ENCODE measurements at places on chromosomes 5 and 9.

DNA sequence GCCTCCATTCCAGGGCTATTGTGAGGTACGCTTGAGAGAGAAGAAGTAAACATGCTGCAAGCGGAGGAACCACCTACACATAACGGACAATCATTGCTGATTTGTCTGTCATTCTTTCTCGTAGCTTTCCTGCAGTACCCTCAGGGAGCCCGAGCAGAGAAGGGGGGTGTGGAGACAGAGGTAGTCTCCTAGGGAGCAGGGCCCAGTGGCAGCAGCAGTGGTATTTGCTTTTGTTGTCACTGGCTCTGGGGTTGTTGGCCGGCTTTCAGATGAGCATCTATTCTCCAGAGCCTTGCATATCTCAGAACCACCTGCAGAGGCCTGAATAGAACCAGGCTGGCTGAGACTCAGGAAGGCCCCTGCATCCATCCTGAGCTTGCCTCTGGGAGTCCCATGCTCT, 19.9 kb downstream of the ENHO start:
- DNase-seq, result peak; percentile 81

- no peak for DNase-seq
Measured at GRCh38 chr5:88245241-88245892, 23.3 kb downstream of the TMEM161B start.

DNA sequence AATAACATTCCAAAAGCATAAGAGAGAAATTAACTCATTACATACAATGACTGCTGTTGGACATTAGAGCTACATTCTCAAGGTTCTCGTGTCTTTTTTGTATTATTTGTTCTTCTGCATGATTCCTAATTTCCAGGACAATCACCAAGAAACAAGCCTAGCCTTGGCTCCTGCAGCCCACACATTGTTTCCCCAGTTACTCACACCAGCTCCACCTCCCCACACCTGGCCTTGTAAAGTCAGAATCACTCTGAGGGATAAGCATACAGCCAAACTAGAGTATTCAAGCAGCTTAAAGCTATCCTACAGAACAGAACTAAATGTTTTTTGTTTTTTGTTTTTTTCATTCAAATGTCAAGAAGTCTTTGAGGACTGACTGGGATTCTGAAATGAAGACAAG, 189.2 kb downstream of the HINT1 start:
- no peak for DNase-seq

DNA sequence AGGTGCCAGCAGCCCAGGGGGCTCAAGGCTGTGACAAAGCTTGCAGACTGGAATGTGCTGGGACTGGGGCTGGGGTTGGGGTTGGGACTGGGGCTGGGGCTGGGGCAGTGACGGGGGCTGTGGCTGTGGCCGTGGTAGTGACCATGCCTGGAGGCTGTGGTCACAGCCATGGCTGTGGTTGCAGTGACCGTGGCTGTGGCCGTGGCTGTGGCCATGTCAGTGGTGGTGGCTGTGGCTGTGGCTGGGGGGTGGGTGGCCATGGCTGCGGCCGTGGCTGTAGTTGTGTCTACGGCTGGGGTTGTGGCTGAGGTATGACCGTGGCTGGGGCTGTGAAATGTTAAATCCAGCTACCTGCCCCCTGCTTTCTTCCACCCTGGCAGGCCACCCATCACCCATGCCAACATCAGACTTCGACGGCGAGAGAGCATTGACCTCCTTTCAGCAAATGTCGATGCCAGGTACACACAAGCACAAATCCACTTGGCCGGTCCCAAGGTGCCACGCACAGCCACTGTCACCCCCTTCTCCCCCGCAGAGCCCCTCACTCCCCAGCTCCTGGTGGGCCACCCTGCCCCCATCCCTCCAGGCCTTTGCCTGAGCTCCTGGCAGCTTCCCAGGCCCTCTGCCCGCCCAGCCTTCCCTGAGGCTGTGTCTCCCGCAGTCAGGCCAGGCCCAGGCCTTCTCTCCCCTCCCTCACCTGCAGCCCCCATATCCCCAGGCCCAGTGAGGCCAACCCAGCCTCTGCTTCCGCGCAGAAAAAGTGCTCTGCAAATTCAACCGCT, 15.3 kb downstream of the LCN9 start:
- DNase-seq, result no peak

GRCh38 chr5:111746791-111747190, 10.2 kb downstream of the NREP start:
- no peak for DNase-seq

DNA sequence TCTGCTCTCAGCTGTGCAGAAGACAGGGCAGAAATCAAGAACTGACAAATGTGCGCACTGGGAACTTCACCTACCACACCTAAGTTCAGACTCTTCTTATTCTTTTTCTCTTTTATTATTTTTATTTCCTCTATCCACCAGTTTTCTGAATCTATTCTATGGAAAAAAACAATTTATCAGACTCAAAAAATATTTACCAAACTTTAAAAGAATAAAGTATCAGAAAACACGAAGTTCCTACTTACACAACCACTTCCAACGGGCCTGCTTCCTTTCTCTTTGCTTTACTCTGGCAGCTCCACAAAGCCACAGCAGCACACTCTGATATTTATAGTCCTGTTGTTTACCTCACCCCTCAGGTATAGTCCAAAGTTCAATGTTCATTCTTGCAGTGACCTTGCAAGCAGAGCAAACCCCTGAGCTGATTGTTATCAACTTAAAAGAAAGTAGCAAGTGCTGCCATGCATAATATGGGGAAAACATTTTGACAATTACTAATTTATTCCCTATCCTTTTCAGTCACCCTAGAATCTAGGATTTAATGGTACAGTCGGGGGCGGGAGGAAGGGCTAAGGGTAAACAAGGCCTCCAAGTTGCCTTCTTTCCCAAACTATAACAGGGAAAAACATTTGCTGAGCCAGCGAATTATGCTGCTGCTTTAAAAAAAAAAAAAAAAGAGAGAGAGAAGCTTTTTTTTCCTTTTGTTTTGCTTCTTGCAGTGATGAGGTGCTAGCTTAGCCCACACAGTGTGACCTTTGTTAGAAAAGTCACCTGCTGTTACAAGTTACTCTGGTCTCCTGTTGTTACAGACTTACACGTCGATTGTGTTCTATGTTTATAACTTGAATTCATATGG, at the start of gene SELENOP:
Gene SELENOP, minus strand, starts transcription at position 302 of the 856 bp plus-strand sequence. CDS start 3,539 bp downstream, outside the sequence.
- peak; percentile 68 for DNase-seq

- no peak for DNase-seq
Measured at GRCh38 chr5:151205411-151205810, 18.5 kb downstream of the CCDC69 start.

- no peak for DNase-seq
Measured at GRCh38 chr9:103867886-103868285, 226.2 kb upstream of the SMC2 start.

- no peak for DNase-seq
Measured at GRCh38 chr5:132438917-132439316, 51.7 kb downstream of the IRF1 start.

- DNase-seq, result no peak
Measured at GRCh38 chr5:1522601-1523479, 920 bp downstream of the LPCAT1 start.

DNA sequence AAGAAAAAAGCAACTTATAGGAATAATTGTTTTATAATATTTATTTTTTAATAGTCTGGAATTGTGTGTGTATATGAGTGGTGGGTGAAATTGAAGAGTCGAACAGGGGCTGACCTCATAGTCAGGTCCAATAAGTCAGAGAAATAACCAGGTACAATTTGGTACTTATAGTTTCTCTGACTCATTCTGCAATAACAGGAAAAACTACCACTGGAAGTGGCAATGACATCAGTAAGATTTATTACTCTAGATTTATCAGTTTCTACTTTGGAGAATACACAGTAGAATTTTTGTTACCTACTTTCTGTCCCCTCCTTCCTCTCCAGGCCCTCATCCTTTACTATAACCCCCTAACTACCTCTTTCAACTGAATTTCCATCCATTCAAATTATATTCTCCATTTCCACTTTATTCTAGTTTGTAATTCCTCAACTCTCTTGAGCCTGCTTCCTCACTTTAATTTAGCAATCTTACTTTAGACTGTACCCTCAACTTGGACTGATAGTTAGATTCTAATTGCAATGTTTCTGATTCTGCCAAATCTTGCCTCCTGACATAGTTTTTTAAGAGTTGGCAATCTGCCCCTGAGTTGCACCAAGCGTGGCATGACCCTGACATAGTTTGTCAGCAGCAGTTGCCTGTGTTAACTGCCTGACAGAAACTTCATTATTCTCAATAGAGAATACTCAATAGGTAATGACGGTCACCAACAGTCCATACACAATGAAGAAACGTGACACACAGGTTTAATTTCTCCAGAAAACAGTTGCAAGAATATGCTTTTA, 475.3 kb upstream of the RIOK2 start:
- DNase-seq, result no peak

DNA sequence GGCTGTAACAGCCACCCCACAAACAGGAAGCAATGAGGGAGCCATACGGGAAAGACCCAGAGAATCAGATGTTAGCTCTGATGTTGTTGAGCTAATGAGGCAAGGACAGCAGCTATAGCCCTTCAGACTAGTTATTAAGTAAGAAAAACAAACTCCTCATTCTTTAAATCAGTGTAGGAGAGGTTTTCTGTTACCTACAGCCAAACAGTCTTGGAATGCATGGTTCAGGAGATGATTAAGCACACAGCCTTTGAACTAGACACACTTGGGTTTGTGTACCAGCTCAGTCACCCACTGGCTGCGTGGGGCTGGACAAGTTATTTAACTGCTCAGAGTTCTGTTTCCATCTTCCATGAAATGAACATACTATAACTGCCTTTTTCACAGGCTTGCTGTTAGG, 68.1 kb downstream of the SPOCK1 start:
- DNase-seq, result no peak

DNA sequence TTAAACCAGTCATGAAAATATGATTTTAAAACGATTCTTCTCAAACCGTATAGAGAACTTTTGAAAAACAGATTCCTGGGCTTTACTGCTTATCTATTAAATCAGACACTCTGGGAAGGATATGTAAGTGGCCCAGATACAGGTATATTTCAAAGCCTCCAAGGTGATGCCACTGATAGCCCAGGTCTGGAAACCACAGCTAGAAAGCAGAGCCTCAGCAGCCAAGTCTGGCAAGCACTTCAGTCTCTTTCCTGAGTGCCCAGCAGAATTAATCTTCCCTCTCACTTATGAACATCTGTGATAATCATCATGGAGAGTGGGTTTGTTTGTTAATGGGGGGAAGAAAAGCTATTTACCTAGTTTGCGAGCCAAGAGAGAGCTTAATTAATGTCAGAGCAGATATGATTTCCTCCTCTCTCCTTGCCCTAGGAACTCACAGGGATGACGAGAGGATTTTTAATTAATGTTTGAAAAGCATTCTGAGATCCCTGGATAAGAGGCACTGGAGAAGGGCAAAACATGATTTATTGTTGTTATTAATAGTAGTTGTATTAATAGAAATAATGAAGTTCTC, 368.4 kb downstream of the TLE1 start:
- no peak for DNase-seq

- DNase-seq, result no peak
Measured at GRCh38 chr9:134686896-134687295, 45.3 kb downstream of the COL5A1 start.

GRCh38 chr9:112311497-112311896, 21.9 kb downstream of the PTBP3 start:
- no peak for DNase-seq

- DNase-seq, result no peak
Measured at GRCh38 chr9:33786681-33787080, 8.7 kb upstream of the PRSS3 start.

DNA sequence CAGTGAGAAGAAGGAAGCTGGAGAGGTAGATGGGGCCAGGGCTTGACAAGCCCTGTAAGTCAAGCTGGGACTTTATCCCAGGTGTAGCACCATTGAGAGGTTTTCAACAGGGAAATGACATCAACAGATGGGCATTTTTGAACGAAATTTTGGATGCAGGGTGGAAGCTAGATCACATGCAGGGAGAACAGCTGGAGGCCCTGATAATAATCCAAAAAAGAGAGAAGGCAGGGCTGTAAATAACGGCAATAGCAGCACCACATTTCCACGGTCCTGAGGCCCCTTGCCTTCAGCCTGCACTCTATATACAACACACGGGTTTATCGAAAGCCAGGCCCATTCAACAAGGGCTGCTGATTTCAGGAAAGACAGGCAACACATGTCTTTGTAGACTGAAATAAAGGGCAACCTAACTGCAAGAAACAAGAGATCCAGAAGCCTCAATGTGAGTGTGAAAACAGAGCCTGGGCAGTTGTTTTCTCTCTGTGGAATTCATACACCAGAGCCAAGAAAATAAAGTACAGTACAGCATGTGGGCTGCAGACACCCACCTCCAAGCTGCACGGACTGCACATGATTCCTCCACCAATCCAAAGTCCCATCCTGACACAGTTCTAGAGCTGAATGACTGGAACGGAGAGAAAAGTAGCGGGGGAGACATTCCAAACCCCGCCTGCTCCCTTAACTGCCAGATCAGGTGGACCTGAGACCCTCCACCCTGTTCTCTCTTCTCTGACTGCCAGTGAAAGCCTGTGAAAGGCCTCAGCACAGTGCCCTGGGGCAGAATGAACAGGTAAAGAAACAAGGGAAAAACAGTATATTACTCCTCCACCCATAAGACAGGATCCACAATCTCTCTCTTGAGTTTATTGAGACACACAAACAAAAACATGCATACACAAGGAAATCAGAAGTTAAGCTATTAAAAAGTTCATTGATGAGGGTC, 36.3 kb downstream of the KLHL3 start:
- DNase-seq, result no peak

GRCh38 chr9:4862506-4863250, 69.9 kb downstream of the RCL1 start:
- DNase-seq, result no peak

- DNase-seq, result no peak
Measured at GRCh38 chr9:132504488-132504887, 77.9 kb upstream of the BARHL1 start.

DNA sequence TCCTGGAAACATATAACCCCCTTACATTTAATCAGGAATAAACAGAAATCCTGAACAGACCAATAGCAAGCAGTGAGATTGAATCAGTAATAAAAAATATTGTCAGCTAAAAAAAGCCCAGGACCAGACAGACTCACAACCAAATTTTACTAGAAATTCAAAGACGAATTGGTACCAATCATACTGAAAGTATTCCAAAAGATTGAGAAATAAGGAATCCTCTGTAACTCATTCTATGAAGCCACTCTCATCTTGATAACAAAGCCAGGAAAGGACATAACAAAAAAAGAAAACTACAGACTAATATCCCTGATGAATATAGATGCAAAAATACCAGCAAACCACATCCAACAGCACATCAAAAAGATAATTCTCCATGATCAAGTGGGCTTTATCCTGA, 714.0 kb downstream of the SEMA5A start:
- no peak for DNase-seq

GRCh38 chr5:87183896-87184295, 83.8 kb upstream of the RASA1 start:
- no peak for DNase-seq

DNA sequence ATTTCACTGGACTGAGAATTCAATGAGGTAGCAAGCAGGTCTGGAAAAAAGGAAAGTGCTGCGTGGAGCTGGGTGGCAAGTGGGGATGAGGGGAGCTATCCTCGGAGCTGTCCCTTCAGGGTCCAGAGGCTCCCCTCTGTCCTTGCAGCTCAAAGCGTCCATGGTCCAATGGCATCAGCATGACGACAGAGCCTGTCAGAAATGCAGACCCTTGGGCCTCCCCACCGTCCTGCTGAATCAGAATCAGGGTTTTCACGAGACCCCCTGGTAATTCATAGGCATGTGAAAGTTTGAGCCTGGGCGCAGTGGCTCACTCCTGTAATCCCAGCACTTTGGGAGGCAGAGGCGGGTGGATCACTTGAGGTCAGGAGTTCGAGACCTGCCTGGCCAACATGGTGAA, 5.5 kb downstream of the HIGD2A start:
- DNase-seq, result no peak

Data from spinal cord (tissue), 10 donors.